ENCODE measurements at places on chromosomes 13 and 19.

DNA sequence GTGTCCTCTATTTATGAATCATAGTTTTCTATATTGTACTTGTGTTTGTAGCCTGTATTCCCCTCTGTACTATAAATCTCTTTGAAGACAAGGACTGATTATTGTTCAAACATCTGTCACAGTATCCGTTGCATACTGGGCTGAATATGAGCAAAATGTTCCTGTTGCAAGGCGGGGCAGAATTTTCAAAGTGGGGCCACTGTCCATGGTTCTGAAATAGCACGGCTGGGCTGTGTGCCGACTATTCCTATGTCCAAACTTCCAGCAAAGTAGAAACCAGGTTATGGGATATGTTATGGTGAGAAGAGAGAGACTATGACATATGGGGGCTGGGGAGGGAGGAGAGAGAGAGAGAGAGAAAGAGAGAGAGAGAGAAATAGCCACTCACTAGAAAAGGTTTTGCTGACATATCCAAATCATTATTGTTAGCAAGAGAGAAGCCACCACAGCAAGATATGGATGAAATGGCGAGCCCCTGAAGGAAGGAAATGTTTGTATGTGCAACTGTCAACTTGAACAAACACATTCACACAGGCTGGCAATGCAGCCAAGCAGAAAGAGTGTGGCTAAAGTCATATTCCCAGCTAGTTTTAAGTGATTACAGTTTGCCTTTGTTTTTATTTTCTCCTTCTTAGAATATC is 107.0 kb upstream of the GPR12 start:
- DNase-seq = no peak

GRCh38 chr13:76596216-76596615 is 290.0 kb downstream of the KCTD12 start:
- DNase-seq = no peak

- no peak for DNase-seq
Measured at GRCh38 chr19:15374105-15374651, 5.4 kb downstream of the AKAP8 start.

DNA sequence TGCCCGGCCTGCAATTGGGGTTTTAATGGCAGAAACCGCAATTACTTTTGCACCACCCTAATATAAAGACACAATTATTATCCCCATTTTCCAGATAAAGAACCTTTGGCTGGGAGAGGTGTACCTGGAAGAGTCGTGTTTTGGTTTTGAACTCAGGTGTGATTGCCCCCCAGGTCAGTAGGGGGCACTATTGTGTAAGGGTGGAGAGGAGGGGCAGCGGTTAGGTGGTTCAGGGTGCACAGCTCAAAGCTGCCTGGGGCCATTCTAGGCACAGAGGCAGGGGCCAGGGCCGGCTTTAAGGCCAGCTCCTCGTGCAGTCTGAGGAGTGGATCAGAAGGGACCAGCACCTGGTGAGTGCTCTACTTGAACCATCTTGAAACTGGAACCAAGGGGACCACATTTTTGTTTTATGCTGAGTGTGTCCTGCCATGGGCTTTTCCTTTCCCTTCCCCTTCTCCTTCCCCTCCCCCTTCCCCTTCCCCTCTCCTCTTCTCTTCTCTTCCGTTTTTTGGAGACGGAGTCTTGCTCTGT is 5.8 kb upstream of the FCGRT start:
- DNase-seq = peak; percentile 55

- DNase-seq = peak; percentile 53
Measured at GRCh38 chr13:46295491-46296114, 83.9 kb downstream of the LRRC63 start.

GRCh38 chr13:25821776-25822175 is 230.0 kb downstream of the SHISA2 start:
- DNase-seq = no peak

DNA sequence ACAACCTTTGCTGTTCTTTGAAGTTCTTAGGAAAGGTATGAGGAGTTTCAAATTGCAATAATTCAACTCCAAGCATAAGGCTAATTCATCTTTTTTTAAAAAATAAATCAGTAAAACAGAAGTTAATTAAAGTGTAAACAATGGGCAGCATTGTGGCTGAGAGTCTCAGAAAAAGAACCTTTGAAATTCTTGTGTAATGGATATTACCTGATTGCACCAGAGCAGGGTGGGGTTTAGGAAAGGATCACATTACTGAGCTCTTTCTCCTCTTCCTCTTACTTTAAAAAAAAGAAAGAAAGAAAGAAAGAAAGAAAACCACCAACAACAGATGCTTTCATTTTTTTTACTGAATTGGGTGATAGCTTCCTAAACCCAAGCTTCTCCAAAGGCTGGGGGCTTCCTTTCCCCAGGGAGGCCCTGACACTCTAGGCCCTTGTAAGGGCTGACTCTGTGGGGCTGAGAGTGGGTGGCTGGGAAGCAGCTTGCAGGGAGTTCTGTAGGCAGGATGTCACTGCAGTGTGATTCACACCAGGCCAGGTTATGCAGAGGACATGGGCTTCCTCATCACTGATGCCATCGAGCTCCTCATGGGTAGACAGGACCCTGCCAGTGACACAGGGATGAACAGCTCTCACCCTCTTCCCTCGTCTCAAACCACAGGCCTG is 564.5 kb downstream of the FGF9 start:
- no peak for DNase-seq

GRCh38 chr19:35901055-35901644 is 810 bp upstream of the NFKBID start:
- no peak for DNase-seq

- peak; percentile 28 for DNase-seq
Measured at GRCh38 chr19:43504426-43505185, at the start of gene PHLDB3. Gene PHLDB3 (minus strand): TSS chr19:43504746. CDS start chr19:43504118, 628 bp downstream.

DNA sequence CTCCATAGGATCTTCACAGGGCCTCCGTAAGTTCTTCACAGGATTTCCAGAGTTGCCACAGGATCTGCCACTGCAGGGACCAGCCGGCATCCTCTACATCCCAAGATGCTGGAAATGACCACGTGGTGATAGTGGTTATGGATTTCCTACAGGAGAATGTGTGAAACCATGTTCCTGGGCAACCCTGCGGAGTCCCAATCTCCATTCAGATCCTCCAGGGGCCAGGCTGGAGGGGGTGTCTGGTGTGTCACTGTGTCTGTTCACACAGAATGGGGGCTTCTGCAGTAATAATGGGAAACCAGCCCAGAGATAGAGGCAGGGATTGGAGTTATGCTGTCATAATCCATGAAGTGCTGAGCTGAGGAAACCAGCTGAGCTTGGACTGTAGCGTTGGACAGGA is 8.6 kb downstream of the LILRA6 start:
- DNase-seq = no peak

- no peak for DNase-seq
Measured at GRCh38 chr13:32989290-32989667, 26.9 kb upstream of the KL start.

DNA sequence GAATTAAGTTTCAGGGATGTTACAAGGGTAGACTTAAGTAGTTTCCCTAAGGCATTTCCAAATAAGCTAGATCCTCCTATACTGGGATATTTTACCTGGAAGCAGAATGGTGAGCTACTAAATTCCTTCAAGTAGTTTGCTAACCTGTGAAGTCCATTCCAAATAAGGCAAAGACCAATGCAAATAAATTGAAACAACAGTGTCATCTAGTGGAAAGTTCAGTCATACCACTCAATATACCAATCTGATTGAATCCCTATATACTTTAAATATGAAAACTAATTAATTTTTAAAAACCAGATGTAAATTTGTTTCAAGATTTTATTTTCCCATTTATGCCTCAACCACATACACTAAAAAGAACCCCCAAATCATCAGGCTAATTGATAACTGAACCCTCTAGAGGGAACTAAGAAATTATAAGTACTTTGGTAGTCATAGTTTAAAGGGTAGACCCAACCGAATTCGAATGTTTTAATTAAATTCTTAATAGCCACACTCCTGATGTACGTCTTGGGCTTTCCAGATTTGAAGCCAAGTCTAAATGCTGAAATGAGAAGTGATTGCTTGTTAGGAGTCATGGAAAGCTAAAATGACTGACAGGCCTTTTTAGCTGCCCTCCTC is 223.7 kb downstream of the TBC1D4 start:
- no peak for DNase-seq

DNA sequence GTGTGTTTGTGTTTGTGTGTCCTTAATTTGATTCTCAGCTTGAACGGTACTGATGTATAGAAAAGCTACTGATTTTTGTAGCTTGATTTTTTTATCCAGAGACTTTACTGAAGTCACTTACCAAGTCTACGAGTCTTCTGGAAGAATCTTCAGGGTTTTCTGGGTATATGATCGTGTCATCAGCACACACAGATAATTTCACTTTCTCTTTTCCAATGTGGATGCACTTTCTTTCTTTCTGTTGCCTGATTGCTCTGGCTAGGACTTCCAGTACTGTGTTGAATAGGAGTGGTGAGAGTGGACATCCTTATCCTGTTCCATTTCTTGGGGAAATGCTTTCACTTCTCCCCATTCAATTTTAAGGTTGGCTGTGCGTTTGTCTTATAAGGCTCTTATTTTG is 7.9 kb upstream of the LILRB1 start:
- DNase-seq = no peak

DNA sequence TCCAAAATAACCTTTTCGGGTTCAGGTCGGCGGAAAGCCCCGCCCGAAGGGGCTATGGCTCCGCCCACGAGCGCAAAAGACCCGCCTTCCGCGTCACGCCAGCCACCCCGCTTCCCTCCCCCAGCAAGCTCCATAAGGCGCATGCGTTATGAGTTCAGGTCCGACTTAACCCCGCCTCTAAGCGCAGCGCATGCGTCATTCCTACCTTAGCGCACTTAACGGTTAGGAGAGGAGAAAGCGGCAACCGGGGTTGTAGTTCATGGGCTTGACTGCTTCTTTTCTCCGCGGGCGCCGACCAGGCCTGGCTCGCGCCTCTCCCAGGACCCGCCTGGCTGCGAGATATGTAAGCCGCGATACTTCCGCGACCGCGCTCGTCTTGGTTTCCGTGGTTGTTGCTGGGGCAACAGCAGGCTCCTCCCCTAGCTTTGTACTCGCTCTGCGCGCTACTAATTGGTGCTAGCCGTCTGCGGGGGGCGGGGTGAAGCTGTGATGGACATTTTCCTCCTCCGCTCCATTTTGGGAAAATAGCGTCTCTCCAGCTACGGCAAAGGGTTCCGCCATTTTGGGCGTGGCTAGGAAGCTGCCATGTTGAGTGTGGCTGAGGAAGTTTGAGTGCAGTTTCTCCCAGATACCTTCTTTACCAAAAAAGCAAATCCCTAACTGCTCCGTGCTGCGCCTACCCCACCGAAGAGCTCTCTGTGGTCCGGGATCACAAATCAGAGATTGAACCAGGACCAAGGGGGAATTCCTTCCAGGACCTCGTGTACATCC is at the start of gene B9D2:
B9D2 (minus strand) TSS at position 397 of the 771 bp plus-strand sequence. CDS start 630 bp downstream, outside the sequence.
- DNase-seq = peak; percentile 93

- DNase-seq = no peak
Measured at GRCh38 chr19:2060884-2061494, 9.9 kb upstream of the MKNK2 start.

DNA sequence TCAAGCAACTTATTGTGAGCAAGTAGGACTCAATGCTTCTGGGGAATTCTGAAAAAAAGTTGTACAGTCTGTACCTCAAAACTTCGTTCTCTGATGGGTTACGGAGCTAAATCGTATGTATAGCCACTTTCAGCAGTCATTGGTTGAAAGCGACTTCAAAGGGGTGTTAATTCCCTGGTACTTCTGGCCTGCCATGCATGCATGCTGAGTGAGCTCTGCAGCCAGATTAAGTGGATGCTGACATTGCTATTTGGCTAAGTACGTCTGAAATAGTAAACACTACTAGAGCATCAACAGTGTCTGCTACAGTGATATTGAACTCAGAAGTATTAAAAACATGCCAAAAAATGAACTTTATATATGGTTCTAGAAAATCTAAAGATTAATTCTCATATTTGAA is 1183.1 kb upstream of the PCDH20 start:
- DNase-seq = no peak

DNA sequence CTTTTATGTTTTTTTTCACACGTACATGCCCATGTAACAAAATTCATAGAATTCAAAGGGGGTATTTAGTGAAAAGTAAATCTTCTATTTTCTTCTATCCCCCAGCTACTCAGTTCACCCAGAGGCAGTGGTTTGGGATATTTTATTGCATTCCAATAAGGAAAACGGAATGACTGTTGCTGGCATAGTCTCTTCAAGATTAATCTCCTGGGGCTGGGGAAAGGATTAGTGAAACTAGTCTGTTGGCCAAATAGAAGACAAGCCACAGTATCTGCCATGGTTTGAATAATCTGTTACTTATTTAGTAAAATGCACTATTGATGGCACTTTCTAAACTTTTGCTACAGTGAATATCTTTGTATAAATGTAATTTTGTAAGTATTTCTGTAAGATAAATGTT is 122.0 kb downstream of the NDFIP2 start:
- no peak for DNase-seq

DNA sequence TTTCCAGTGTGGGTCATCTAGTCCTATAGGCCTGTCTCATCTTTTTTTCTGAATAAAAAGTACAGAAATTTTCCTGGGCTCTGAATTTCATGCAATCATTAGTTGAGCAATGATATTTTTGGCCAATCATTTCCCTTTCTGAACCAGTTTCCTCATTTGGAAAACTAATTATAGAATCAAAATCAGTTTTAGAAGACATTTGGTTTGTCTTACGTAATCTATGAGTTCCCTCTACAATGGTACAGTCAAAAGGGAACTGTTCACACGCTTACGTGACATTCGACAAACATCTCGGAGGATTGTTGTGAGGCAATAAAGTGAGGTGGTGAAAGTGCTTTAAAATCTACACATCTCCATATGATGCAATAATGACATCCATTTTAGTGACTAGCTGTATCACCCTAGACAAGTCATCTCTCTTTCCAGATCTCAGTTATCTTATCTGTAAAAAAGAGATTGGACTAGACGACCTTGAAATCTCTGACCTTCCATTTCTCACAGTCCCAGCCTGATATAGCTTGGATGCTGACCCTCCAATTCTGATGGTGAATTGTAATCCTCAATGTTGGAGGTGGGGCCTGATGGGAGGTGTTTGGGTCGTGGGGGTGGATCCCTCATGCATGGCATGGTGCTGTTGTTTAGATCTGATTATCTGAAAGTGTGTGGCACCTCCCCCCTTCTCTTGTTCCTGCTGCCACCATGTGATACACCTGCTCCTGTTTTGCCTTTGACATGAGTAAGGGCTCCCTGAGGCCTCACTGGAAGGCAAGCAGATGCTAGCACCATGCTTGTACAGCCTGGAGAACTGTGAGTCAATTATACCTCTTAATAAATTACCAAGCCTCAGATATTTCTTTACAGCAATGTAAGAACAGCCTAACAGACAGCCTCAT is 26.7 kb downstream of the FLT1 start:
- no peak for DNase-seq

DNA sequence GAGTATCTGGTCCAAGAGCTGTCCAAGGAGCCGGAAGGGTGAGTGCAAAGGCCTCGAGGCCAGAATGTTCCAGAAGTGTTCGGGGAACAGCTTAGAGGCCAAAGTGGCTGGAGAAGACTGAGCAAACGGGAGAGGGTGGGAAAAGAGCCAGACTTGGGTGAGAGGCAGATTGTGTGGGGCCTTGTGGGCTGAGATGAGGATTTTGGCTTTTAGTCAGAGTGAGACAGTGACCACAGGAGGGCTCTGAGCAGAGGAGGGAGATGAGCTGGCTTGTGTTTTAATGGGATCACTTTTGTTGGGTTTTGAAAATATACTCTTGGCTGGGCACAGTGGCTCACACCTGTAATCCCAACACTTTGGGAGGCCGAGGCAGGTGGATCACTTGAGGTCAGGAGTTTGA is 5.6 kb downstream of the NANOS2 start:
- DNase-seq = no peak

GRCh38 chr13:63299866-63300394 is 1884.3 kb upstream of the PCDH20 start:
- DNase-seq = no peak

All from T-helper 17 cell (primary cell).